ENCODE measurements at places on chromosomes 13 and 19. TPM values are rescaled to one million over a fixed set of nuclear protein-coding genes. Genes with fewer than 3 reads are reported as not detected.

Gene SKA3
- 16.4 TPM for total RNA-seq

Gene PLPP2
- total RNA-seq = 91.1 TPM

Gene CEACAM20
- not detected for total RNA-seq

Gene THSD8
- not detected for total RNA-seq

Gene RNF225
- total RNA-seq = 0.26 TPM

Gene EVI5L
- total RNA-seq = 10.9 TPM

Gene MYH14
- total RNA-seq = 3.0 TPM

Gene FGF14
- 8.2 TPM for total RNA-seq
